Dorsolateral prefrontal cortex (tissue), 122 donors: ENCODE measurements at places on chromosomes 6 and 20. TPM values are rescaled to one million over a fixed set of nuclear protein-coding genes. Genes with fewer than 3 reads are reported as not detected.

The VGLL2 gene
- total RNA-seq, result not detected

The TNFRSF6B gene
- 2.8 TPM for total RNA-seq

The LZTS3 gene
- total RNA-seq, result 104 TPM

The SMLR1 gene
- not detected for total RNA-seq

The TMEM244 gene
- total RNA-seq, result not detected

The LRP11 gene
- total RNA-seq, result 56.0 TPM

DNA sequence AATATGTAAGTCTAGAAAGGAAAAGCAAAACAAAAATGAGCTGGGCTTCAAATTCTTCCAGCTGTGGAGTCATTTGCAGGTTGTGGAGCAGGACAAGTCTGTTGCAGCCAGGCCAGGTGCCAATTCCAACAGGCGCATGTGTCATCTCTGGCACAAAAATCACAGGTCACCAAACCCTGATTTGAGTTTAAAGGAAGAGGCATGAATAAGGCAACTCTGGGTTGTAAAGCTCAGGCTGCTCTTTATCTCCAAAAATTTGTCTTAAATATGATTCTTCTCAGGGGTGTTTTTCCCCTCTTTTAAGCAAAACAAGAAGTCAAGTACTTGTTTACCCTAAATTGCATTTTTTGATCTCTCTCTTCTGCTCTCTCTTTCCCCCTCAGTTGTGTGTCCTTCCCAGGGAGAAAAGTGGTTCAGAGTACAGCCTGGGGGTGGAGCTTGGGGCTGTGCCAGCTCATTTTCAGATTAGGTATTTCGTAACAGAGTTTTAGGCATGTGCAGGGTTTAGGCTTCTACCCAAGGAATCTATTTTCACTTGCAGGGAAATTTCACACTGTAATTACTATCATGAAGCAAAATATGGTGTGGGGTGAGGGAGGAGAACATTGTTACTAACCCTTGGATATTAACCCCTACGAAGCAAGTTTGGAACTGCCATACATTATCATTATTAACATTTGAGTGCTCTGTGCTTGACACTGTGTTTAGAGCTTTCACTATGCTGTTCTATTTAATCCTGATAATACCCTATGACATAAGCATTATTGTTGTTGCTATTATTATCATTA is 8.3 kb upstream of the NCOA3 start:
- DNase-seq, result peak; percentile 29

DNA sequence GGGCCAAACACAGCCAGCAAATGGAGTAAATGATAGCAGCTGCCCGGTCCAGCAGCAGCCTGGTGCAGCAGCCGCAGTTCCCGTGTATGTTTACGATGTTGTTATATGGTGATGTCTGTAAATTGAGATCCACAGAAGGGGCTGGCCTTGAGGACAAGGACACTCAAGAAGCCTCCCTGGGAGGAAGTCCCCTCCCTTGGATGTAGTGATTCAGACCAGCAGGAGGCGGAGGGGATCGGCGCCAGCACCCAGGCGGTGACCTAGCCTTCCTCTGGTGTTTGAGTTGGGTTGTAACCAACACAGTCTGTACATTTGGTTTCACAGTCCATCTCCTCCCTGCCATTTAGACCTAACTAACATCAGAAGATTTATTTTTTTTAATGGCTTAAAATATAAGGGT is 187.8 kb downstream of the SYNDIG1 start:
- DNase-seq, result peak; percentile 26

- DNase-seq, result no peak
These were observed 89.7 kb downstream of the MDGA1 start for GRCh38 chr6:37607944-37608343.

GRCh38 chr6:32588156-32588555 is 1.5 kb downstream of the HLA-DRB1 start:
- no peak for DNase-seq

- no peak for DNase-seq
These were observed 41.9 kb downstream of the KCTD20 start for GRCh38 chr6:36484736-36485135.

- DNase-seq, result no peak
These were observed 303.6 kb downstream of the SAMD5 start for GRCh38 chr6:147811913-147812629.

DNA sequence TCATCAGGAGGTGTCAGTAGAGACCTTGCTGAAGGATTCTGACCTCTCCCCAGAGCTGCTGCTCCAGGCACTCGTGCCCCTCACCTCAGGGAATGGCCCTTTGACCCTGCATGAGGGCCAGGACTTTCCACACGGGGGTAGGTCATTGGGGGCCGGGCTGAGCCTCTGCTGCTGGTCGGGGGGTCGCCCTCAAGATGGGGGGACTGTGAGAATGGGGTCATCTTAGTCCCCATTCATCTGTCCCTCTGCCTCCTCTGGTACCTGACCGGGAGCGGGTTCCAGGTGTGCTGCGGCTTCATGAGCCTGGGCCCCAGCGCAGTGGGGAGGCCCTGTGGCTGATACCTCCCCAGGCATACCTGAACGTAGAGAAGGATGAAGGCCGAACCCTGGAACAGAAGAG is 15.8 kb downstream of the DNPH1 start:
- no peak for DNase-seq

DNA sequence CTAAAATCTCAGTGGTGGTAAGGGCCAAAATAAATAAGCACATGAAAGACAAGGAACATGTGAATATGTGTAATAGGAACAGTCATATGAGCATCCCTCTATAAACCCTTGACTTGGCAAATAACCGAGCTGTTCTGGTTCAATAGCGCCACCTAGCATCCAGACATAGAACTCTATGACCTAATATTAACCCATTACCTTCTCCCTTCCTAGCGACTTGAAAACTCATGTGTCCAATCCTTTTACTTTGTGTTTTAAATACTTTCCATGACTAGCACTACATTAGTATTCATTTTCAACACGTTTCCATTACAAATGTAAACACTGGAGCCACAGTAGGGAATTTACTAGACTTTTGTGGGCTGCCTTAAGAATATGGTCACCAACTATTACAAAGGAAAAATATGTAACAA is 279.7 kb downstream of the UST start:
- DNase-seq, result no peak

GRCh38 chr6:136627191-136627590 is 77.0 kb upstream of the MAP7 start:
- no peak for DNase-seq

DNA sequence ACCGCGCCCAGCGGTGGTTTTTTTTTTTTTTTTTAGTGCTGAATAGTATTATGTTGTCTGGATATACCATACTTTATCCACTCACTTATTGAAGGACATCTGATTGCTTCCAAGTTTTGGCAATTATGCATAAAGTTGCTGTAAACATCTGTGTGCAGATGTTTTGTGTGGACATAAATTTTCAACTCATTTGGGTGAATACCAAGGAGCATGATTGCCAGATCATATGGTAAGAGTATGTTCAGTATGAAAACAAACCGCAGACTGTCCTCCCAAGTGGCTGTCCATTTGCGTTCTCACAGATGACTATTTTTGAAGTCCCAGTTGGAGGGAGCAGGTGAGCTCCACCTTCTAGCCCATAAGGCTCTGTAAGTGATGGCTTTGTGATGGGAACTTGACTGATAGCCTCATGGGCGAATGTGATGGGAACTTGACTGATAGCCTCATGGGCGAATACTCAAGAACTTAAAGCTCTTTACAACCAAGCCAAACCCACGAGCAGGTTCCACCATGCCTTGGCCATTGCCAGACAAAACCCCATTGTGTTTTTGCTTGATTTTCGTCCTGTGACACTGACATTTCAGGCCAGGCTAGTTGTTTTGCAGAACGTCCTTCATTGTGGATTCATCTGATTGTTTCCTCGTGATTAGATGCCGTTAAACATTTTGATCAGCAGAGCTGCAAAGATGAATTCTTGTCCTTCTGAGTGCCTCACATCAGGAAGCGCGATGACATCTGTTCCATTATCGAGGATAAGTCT is 51.0 kb downstream of the ZBTB2 start:
- DNase-seq, result no peak

DNA sequence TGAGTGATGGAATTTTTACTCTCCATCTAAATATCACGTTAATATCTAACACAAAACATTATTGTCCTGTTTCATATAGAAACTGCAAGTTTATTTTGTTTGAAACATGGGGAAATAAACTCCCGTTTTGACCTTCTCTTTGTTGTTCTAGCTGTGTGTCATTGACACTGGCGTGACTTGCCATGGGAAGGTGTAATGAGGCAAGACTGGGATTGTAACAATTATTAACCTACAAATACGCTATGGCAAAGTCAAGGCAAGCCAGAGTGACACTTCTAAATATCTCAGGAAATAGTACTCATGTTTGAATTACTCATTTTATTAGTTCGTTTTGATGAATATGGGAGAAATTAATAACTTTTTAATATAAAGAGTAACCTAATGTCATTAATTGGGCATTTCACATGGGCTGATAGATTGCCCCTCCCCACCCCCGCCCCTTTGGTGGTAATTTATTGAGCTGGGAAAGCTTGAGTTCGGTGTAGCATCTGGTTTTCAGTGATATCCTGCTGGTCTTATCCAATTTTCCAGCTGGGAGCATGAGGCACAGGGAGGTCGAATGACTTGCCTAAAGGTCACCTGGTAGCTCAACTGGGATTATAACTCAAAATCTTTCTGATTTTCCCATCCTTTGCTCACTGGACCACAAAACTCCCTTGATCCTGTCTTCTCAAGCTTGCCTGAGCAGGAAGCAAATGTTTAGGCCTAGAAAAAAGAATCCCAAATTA is 380.6 kb upstream of the JAG1 start:
- DNase-seq, result no peak

- DNase-seq, result no peak
These were observed 179.9 kb upstream of the RALGAPA2 start for GRCh38 chr20:20892328-20892727.

GRCh38 chr6:106145741-106146227 is 59.6 kb downstream of the PRDM1 start:
- DNase-seq, result no peak

DNA sequence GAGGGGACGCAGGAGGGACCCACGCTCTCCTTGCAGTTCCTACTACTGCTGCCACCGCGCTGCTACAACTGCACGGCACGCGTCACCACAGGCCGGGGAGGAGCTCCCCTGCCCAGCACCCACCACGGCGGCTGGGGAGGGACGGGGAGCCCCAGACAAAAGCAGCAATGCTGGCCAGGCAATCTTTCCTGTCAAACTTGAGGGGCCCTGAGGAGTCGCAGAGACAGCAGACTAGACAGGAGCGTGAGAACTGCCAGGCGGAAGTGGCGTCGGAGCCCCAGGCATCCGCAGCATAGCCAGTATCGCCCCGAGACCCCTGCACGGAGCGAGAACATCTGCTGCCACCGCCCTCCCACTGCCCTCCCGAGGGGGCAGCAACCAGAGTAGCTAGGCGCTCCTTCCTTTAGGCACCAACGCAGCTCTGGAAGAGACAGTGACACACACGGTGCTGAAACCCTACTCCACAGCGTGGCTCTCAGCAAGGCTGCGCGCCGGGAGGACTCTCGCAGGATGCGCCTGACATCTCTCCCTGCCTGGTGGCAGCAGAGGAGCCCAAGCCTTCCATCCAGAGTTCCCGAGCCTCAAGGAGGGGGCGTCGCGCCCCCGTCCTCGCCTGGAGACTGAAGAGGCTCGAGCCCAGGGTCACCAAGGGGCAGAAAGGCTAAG is 2.2 kb downstream of the TAF4 start:
- peak; percentile 57 for DNase-seq

DNA sequence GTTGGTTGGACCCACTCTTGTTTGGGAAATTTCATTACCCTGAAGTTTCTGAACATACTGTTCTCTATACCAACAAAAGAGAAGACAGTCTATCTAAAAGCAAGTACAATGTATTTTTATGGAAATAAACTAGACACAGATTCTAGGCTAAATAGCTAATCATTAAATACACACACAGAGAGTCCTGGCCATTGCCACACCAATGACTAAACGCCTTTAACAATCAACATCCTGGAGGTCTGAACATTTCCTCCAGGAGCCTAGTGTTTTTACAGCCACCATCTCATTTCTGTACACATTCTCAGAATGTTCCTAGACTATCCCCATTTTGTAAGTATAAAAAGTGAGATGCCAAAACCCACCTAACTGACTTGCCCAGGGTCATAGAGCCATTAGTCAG is 141.6 kb upstream of the RREB1 start:
- no peak for DNase-seq

GRCh38 chr6:39934131-39934757 is at the start of gene MOCS1:
Gene MOCS1 (minus strand): TSS chr6:39934462. CDS start chr6:39934417, 45 bp downstream.
- DNase-seq, result peak; percentile 89

DNA sequence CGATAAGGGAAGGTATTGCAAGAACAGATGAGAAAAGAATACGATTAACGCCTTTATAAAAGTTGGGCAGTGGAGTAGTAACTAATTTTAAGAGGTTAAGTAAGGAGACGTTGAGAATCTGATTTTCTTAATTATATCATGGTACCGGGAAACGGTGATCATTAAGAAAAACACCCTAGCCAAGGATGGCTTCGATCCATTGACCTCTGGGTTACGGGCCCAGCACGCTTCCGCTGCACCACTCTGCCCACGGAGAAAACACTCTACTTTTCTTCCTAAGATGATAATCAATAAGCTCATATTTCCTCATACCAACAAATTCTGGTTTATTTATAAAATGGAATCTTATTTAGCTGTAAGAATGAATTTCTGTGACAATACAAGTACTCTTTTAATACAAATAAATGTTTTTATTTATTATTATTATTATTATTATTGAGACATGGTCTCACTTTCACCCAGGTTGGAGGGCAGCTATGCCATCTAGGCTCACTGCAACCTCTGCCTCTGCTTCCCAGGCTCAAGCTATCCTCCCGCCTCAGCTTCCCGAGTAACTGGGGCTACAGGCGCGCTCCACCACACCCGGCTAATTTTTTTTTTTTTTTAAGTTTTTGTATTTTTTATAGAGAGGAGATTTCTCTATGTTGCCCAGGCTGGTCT is 8.3 kb downstream of the POM121L2 start:
- no peak for DNase-seq

DNA sequence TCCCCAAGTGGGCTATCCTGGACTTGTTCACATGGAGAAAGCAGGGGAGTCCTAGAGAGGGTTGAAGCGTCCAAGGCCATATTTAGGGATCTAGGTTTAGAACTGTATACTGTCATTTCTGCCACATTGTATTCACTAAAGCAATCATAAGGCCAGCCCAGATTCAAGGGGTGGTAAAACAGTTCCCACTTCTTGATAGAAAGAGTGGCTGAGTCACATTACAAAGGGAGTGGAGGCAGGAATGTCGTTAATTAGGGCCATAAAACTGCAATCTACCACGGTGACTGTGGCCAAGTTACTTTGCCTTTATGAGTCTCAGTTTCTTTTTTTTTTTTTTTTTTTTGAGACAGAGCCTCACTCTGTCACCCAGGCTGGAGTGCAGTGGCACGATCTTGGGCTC is 7.4 kb upstream of the UBR2 start:
- no peak for DNase-seq

DNA sequence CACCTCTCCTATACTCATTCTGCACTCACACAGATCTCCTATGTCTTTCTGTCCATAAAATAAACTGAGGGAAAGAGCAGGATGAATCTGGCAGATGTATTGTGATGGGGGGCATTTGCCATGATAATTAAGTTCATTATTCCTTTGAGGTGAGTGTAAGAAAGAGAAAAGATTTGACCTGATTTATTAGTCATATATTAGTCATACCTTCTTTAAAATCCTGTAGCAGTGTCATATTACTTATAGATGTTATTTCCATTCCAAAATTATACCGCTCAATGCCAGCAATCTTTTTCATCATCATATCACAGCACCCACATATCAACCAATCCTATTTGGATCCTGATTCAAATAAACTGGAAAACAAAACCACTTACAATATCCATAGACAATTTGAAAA is 733.3 kb upstream of the SLC35B3 start:
- no peak for DNase-seq
